CD8-positive, alpha-beta T cell (primary cell): ENCODE measurements at places on chromosomes 5 and 9.

DNA sequence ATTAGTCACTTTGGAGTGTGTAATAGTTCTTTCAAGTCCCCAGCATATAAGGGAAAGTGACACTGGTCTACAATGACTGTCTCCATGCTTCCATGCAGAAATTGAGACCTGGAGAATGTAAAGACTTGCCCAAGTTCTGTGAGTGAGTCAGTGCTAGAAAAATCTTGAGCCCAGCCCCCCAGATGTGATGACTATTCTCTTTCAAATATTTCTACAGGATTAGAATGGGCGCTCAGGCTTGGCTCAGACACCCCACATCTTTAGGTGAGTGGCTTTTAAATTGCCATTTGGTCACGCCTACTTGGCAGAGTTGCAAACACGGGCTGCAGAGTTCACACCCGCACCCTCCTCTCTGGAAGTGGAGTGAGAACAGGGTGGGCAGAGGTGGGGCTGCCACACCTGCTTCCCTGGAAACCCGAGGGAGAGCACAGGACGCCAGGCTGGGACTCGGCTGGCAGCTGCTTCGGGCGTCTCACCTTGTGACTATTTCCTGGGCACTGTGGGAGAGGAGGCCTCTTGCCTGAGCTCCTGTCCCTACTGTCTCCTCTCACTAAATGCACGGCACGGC is 37.6 kb downstream of the ROPN1L start:
- no peak for DNase-seq

- no peak for DNase-seq
Observed at GRCh38 chr5:168227001-168227400, 64.4 kb upstream of the WWC1 start.

DNA sequence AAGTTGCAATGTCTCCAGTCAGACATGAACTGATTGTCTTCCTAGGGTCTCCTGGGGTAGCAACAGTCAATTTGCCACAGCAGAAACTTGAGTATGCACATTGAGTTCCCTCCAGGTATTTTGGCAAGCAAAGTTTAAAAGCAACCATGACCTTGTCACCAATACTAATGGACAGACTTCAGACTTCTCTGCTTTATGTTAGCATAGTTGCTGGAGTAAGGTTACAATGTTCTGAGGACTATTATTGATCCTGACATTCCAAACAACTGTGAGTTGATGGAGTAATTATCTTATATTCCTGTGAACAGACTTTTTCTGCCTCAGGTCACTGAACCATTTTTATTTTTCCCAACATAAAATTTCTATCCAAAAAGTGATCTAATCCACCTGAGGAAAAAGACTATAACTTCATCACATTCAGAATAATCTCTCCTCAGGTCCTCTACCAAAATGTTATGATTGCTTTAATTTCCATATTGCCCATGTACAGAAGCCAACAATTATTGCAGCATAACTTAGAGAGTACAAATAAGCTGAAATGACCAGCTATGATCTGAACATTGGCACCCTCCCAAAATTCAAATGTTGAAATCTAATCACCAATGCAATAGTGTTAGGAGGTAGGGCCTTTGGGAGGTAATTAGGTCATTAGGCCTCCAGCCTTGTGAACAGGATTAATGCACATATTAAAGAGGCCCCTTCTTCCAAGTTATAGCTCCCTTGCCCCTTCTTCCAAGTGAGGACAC is 228.3 kb downstream of the PDE4D start:
- no peak for DNase-seq

DNA sequence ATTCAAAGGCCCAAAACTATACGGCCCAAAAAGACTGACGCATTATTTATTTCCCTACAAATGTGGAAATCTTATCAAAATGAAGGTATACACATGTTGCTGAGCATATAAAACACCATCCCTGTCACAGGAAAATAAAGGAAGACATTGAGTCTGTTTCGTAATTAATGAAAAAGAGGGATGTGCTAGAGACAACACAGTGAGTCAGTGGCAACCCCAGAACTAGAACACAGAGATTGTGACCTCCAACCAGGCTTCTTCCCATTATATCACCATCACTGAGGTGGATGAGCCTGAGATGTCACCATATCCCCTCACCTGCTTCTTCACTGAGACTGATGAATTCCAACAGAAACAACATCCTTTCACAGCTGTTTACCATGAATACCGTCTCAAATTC is 3.8 kb downstream of the NDUFA8 start:
- no peak for DNase-seq

GRCh38 chr9:106857811-106858470 is 5.0 kb upstream of the ZNF462 start:
- no peak for DNase-seq

DNA sequence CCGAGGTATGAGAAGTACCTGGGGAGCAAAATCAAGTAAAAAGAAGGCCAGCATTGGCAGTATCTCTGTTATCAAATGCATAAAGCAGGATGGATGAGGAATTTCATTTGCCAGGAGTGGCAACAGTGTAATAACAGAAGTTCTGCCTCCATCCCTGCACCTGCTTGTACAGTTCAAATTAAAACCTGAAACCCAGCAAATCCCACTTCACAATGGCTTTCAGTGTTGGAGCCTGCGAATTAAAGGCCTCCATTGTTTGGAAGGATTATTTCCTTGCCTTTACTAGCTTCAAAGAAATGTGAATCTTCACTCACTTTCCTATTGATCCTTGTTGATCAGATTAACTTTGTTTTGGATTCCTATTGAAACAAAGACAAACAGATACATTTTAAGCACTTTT is 31.5 kb upstream of the IRX1 start:
- DNase-seq, result no peak

DNA sequence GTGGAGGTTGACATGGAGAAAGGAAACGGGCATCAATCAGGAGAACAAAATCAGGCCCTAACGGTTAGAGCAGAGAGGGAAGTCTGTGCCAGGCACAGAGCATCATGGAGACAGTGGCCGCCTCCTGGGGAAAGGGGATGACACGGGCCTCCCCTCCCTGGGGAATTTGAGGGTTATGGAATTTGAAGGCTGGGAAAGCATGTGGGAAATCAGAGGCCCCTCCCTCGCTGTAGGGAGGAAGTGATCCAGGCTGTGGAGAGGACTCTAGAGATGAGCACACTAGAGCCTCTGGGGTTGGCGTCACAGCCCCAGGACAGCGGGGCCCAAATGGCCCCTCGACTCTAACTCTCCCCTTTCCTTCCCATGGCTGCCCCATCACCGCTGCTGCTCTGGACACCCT is 36.7 kb downstream of the PROP1 start:
- DNase-seq, result no peak

GRCh38 chr9:75471549-75472114 is 383.3 kb downstream of the OSTF1 start:
- no peak for DNase-seq

DNA sequence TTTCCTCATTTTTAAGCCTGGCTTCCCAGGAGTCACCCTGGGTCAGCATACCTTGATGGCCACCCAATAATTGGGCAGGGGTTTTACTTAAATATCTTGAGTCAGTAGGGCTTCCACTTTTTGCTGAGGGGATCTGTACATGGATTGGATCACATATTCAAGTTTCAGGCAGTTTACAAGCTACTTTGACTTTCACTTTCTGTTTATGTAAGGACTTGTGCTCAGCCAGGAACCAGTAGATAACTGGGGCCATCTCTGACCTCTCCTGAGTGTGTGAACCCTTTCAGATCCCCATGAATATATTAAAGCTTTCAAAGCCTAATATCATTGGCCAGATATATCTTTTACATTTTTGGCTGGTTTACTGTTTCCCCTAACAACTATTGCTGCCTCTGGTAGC is 45.1 kb downstream of the SLCO6A1 start:
- DNase-seq, result no peak

GRCh38 chr5:171310212-171310818 is 1.3 kb downstream of the TLX3 start:
- DNase-seq, result no peak

DNA sequence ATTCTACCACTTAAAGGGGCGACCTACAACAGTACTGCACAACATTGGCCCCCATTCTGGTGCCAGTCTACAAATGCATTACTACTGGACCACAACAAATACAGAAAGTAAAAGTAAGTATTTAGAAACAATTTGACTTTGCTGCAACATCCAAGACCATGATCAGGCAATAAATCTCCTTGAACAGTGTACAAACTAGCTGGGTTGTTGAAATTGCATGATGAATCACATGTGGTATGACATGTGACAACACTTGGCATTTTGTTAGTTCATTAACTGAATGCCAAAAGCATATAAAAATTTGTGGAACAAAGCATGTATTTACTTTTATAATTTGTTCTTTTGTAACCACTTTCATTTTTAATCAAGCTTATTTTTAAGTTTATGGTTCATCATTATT is 270.5 kb downstream of the NFIB start:
- DNase-seq, result no peak

GRCh38 chr9:125757834-125758233 is 10.7 kb downstream of the PBX3 start:
- DNase-seq, result no peak

GRCh38 chr5:77077829-77078176 is 9.3 kb downstream of the ZBED3 start:
- DNase-seq, result no peak

DNA sequence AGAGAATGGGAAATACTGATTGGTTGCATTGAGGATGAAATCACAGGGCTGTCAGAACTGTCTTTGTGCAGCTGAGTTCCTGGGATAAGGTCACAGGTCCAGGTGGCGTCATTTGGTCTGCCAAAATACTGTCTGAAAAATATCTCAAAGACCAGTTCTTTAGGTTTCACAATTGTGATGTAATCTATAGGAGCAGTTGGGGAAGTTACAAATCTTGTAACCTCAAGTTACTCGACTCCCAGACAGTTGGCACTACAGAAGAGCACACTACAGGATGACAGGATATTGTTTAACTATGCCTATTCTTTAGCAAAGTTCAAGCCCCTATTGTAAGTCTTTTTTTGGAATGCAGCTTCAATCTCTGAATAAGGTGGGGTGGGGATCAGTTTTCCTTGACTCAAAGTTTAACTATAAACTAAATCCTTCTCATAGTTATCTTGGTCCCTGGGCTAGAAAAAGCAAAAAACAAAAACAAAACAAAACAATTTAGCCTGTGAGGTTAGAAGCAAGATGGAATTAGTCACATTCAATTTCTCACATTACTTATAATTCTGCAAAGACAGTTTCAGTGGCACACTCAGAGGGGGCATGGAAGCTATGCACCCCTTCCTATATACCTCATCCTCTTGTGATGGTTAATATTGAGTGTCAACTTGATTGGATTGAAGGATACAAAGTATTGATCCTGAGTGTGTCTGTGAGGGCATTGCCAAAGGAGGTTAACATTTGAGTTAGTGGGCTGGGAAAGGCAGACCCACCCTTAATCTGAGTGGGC is 276.0 kb downstream of the AUH start:
- DNase-seq, result no peak

DNA sequence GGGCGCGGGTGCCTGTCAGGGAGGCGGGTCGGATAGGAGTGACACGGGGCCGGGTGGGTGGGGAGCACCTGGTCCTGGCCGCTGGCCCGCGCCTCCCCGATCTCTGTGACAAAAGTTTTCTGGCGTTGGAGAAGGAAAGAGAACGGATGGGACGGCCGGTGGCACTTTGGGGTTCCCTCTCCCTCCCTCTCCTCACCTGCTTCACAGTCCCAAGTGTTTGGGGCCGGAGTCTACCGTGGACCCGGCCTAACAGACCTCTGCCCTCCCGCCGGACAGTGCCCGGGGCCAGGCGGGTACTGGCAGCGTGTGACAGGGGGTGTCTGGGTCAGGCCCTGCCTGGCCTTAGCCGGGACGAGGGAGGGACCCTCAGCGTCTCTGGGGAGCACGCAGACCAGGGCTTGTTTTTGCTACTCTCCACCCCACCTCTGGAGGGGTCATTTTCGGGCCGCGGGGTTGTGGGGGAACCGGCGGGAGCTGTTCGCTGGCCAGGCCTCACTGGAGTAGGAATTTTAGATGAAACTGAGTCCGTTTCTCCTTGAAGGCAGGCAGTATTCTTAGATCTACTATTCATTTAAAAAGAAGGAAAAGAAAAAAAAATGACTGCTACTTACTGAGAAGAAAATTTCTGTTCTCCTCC is 1.7 kb downstream of the PRDM6 start:
- no peak for DNase-seq

DNA sequence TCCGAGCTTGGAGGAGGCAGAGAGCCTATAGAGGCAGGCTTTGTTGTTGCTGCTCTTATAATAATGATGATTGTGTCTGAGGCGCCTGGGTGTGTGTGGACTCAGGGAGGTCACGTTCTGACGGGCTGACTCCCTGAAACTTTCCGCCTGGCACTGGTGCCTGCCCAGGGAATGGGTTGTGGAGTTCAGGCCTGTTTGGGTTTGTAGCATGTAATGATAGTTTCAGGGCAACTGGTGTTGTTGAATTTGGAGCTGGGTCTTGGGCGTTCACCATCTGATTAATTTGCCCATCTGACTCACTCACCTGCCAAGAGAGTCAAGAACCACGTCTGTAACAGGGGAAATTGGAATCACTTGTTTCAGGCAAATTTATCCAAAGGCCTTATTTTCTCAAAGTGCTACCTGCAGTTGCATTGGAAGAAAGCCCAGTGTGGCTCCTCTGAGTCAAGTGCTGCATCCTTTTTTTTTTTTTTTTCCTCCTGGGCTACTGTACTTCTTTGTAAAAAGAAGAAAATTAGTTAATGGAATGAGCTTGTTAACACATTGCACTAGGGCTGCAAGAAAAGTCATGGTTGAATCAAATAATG is 386.5 kb downstream of the GADD45G start:
- no peak for DNase-seq

GRCh38 chr5:18653216-18653752 is 1019.0 kb downstream of the TAF11L14 start:
- DNase-seq, result no peak

DNA sequence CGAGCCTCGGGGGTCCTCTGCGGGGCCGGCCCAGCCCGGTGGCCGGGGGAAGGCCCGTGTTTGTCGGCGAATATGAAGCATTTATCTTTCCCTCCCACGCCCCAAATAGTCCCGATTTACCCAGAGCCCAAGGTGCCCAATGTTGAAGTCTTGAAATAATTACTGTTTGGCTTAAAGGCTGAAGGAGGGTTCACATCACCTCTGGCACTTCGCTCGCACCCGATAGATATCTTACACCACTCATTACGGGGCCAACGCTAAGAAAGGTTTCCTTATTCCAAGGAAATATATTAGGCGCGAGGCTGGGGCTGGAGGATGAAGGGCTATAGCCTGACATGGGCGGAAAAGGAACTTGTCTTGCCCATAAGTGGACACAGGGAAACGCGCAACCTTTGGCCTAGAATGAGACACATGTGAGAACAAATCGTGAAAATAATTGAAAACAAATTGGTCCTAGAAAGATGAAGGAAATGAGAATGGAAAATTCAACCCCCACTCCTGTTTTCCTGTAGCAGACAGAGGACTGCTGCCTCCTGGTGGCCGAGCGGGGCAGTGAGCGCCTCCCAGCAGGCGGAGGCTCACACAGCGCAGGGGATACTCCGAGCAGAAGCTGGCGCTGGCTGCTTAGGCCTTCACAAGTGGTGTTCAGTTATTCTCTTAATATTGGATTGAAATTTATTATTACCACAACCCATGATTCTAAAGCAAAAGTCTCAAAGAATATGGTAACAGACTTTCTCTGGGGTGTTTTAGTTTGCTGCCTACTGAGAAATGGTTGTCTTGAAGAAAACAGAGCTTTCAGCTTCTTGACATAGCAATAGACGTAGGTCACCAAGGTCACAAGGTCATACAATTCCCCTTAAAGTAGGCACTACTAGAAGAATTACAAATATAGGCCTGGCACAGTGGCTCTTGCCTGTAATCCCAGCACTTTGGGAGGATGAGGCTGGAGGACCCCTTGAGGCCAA is 7.9 kb downstream of the CCL21 start:
- DNase-seq, result peak; percentile 77
